ENCODE measurements at places on chromosomes 7 and 10. TPM values are rescaled to one million over a fixed set of nuclear protein-coding genes. Genes with fewer than 3 reads are reported as not detected.

The CLDN3 gene
- total RNA-seq = not detected

The GPR37 gene
- total RNA-seq = 5.6 TPM

The PLEKHA8 gene
- 17.7 TPM for total RNA-seq

The PLEKHS1 gene
- total RNA-seq = under 0.01 TPM

The CTAGE8 gene
- total RNA-seq = 0.43 TPM

The KLF14 gene
- total RNA-seq = under 0.01 TPM

The SEM1 gene
- 21.2 TPM for total RNA-seq

The SYT15 gene
- 0.64 TPM for total RNA-seq

The SEMA4G gene
- total RNA-seq = 0.43 TPM

The SPDYE11 gene
- not detected for total RNA-seq

The WDR86 gene
- total RNA-seq = 1.3 TPM

The HTR7 gene
- total RNA-seq = 2.3 TPM

The ATP6V0A4 gene
- total RNA-seq = under 0.01 TPM

The TMEM168 gene
- total RNA-seq = 21.2 TPM

The SPOCK2 gene
- under 0.01 TPM for total RNA-seq

The C10orf105 gene
- total RNA-seq = not detected

The RBP3 gene
- not detected for total RNA-seq

The CYP3A5 gene
- under 0.01 TPM for total RNA-seq

The CYP2C9 gene
- under 0.01 TPM for total RNA-seq

The WAC gene
- 92.8 TPM for total RNA-seq

The ASB10 gene
- total RNA-seq = not detected

The CAMK2B gene
- under 0.01 TPM for total RNA-seq

The CARD11 gene
- total RNA-seq = under 0.01 TPM

The SLC35G1 gene
- total RNA-seq = 3.5 TPM

The LIPK gene
- total RNA-seq = not detected

The PDZD7 gene
- total RNA-seq = 1.9 TPM

The AP5Z1 gene
- total RNA-seq = 59.6 TPM

The KCP gene
- not detected for total RNA-seq

The NUTM2E gene
- total RNA-seq = under 0.01 TPM

The CCDC172 gene
- not detected for total RNA-seq

The RNF32 gene
- 0.43 TPM for total RNA-seq

The LIPN gene
- total RNA-seq = not detected

The HTR5A gene
- not detected for total RNA-seq

Data from fibroblast of villous mesenchyme (primary cell).